ENCODE measurements at places on chromosomes 16 and 17.
A peak's percentile ranks its signal among the peaks of the same experiment; 100 is the strongest.

DNA sequence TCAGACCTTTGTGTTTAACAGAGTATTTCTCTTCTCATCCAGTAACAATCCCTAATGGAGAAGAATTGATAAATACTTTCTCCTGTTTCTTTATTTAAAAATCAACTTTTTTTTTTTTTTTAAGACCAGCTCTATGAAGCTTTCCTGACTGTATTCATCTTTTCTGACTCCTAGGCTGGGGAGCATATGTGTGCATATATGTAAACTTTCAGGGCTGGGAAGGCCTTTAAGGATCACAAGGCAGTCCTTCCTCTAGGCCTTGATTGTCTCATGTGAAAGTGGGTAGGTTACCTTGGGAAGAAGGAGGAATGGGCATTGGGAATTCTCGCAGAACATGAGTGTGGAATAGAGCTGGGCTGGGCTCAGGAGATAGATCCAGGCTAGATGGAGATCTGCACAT, 292.9 kb upstream of the SALL1 start:
- DNase-seq = no peak

DNA sequence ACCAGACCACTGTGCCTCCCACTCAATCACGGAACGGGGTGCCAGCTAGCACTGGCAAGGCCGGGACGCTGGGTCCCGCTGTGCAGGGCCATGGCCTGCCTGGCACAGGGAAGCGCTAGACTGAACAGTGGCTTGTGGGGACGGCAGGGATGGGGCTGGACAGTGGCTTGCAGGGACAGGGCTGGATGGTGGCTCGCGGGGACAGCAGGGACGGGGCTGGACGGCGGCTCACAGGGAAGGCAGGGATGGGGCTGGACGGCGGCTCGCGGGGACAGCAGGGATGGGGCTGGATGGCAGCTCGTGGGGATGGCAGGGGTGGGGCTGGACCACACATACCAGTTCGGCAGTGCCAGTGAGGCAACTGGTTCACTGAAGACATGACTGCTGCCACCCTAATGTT, 32.6 kb downstream of the LMF1 start:
- DNase-seq = no peak

- no peak for DNase-seq
Measured at GRCh38 chr16:46701615-46702014, 12.2 kb downstream of the ORC6 start.

DNA sequence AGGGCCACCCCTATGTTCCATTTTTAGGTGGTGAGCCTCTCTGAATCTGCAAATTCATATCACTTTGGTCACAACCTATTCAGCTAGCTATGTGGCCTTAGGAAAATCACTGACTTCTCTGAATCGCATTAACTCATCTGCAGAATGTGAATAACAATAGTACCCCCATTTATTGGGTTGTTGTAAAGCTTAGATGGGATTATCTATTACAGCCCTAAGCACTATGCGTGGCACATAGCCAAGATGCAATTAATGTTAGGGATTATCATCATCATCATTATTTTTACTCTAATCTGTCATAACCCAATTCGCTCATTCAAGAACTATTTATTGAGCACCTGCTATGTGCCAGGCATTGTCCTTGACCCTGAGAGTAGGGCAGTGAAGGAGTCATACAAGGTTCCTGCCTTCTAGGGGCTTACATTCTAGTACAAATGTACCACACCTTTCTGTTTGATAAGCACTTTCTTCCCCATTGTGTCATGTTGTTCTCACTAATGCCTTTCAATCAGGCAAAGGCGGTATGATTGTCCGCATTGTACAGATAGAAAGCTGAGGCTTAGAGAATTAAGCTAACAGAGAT, 38.5 kb downstream of the CHD9 start:
- DNase-seq = no peak

- no peak for DNase-seq
Measured at GRCh38 chr17:44398692-44399691, 9.5 kb upstream of the ITGA2B start.

DNA sequence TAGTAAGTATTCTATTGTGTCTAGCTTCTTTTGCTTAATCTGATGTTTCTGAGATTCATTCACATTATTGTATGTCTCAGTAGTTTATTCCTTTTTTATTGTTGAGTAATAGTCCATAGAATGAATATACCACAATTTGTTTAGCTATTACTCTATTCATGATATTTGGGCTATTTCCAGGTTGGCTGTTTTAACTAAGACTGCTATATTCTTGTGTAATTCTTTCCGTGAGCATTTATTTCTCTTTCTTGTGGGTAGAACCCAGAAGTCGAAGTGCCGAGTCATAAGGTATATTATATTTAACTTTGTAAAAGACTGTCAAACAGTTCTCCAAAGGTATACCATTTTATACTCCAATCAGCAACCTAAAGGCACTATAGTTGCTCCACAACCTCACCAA, 160.8 kb downstream of the ANKFN1 start:
- no peak for DNase-seq

DNA sequence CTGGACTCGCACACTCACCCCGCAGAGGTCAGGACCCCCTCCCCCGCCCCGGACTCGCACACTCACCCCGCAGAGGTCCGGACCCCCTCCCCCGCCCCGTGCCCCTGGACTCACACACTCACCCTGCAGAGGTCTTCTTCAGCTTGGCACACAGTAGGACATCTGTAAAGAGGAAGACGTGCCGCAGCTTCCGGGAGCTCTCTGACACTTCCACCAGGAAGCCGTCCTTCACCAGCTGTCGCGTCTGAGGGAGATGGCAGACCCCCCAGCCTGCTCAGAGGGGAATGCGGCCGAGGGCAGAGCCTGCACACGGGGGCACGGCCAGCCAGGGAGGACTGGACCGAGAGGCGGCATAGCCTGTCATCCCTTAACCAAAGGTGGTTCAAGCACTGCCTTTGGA, 72.9 kb downstream of the TIMM22 start:
- DNase-seq = no peak

DNA sequence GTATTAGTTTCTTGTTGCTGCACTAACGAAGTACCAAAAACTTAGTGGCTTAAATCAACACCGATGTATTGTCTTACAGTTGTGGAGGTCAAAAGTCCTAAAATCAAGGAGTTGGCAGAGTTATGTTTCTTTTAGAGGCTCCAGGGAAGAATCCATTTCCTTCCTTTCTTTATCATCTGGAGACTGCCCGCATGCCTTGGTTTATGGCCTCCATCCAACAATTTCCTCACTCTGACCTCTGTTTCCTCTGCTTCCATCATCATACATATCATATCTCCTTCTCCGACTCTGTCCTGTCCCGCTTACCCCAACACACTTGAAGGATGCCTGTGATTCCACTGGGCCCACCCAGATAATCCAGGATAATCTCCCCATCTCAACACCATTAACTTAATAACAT, 627.8 kb downstream of the KCNJ2 start:
- no peak for DNase-seq

DNA sequence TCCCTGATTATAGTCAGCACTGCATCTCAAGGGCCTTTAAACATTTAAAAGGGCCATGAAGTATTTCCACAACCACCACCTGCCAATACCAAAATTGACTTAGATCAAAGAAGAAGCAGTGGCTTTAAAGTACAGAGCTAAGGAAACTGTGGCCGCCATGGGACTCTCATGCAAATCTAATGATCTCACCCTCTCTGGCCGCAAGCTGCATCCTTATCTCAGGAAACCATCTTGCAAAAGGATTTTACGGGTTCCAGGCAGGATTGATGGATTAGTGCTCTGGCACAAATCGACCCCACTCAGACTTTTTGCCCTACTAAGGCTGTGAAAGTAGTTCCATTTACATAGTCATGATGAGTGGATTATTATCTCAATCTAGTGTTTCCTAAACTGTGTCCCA, 22.6 kb downstream of the CDRT4 start:
- DNase-seq = no peak

- DNase-seq = no peak
Measured at GRCh38 chr16:52436339-52437276, 110.3 kb downstream of the TOX3 start.

- DNase-seq = peak; percentile 88
Measured at GRCh38 chr17:42112552-42113176, at the start of gene DHX58. Gene DHX58 (minus strand): TSS chr17:42112714. CDS start chr17:42111892, 822 bp downstream.

DNA sequence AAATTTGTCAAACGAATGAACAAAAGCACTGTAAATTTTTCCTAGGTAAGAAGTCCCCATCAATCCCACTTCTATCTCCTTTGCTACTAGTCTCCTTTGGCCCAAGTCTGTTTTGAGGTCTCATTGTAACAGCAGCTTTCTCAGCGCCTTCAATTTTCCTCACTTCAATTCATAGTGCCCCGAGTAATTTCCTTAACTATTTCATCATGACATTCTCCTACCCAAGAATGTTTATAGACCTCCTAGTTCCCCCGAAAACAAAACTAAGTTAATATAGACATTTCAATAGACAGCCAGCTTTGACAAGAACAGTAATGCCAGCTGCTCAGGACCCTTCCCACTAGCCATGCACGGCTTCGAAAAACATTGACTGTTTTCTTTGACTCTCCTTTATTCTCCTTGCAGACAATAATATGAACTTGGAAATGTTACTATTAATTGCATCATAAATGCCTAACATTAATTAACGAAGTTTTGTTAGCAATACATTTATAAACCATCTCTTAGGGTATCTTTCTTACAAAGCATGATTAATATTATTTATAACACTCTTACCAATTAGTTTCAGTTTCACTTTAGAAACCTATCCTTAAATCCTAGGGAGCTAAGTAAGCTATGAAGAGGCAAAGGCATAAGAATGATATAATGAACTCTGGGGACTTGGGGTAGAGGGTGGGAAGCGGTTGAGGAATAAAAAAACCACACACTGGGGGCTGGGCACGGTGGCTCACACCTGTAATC, 22.8 kb downstream of the GLG1 start:
- no peak for DNase-seq

DNA sequence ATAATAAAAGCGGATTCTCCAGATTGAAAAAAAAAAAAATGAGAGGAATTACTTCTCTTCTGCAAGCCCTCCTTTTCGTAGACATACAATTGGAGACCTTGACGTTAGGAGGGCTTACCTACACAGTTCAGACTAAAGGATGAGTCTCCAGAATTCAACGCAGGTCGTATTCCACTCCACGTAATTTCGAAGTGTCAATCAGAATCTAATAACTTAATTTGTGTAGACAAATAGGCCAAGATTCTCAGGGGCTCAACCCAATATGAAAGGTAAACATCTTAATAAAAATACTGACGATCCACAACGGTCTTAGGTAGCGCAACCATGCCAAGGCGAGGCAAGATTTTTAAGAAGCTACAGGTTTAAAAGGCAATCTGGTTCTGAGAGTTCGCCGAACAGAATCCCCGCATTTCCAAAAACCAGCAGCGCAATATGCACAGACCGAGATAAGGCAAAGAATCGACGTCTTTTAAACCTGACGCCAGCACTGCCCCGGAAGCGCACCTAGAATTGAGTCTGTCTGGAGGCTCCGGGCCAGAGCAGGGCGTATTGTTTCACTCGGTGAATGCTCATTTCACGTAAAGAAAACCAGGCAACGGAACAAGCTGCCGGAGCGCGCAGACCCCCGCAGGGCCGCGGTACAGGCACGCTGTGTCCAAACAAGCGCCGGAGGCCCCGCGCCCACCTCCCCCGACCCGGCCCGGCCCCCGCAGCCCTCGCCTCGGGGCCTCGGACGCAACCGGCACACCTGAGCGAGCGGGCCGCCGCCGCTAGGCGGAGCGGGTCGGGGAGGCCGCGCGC, 623 bp downstream of the MBTPS1 start:
- DNase-seq = no peak

- no peak for DNase-seq
Measured at GRCh38 chr16:80680839-80681238, 123.6 kb downstream of the CDYL2 start.

Data from ascending aorta (tissue), 2 donors.